ENCODE measurements at places on chromosomes 3 and 15.

DNA sequence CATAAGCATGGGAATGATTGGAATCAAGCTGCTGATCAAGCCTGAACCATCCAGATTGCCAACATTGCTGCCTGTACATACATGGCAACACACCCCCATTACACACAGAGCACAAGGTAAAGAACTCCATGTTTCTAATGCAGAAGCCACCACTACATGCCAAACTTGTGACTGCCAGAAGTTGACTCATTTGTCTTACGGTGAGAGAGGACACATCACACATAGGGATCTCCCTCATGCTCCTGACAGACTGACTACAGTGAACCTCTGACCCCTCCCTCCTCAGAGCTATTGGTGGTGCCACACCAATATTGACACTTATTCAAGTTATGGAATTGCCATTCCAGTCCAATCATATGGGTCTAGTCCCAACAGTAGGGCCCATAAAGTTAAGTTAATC lies 42.3 kb downstream of the EFHB start:
- no peak for DNase-seq

GRCh38 chr3:5134019-5134391 lies 11.9 kb downstream of the ARL8B start:
- no peak for DNase-seq

DNA sequence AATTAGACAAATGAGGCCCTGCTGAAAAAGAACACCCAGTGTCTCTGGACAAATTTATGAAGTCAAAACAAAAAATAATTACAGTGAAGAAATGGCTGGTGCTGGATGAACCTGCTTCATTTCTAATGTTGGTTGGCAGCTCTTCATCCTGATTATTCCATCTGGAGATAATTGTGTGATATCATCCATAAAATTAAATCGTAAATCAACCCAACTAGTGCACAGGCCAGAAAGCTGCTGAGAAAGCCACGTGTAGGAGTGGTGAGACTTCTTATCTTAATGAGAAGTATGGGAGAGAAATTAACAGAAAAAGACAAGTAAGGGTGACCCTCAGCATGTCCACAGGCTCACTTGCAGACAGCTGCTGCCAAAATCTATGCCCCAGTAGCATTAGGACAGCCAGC lies 465.2 kb upstream of the TGFBR2 start:
- DNase-seq: no peak

DNA sequence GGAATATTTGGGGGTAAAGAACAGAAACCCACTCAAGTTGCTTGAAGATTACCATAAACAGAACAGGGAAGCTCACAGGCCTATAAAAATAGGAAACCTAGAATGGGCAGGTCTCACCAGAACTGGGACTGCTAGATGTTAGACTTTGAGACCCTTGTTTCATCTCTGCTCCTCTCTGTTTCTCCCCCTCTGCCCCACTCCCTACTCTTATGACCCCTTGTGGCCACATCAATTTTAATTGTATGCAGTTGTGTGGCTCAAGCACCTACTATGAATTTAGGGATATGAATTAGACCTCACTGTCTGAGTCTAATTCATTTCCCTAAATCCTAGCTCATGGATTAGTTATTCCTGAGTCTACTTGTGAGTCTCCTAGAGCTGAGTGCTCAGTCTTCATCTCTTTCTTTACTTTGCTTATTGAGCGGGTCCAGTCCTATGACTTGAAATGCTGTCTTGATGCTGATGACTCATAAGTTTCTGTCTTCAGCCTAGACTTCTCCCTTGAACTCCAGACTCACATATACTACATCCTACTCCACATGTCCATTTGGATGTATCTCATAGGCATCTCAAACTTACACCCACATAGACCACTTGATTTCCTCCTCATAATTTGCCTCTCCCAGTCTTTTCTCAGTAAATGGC lies 78.7 kb downstream of the ITPR1 start:
- no peak for DNase-seq

DNA sequence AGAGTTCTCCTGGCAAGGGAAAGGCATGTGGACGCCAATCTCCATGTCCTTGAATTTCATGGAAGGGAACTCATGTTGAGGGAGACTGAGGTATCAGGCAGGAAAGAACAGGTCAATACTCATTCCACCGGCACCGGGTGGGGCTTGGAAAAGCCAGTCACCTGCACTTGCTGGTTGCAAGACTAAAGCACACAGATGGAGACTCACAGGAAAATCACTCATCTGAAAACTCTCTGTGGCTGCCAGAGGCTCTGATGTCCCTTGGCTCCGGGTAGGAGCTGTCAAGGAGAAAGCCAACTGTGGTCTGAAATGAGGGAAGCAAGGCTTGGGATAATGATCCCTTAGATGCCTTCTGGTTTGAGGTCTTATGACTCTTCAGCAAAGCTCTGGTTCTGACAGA lies 8.7 kb upstream of the CGNL1 start:
- DNase-seq: no peak

DNA sequence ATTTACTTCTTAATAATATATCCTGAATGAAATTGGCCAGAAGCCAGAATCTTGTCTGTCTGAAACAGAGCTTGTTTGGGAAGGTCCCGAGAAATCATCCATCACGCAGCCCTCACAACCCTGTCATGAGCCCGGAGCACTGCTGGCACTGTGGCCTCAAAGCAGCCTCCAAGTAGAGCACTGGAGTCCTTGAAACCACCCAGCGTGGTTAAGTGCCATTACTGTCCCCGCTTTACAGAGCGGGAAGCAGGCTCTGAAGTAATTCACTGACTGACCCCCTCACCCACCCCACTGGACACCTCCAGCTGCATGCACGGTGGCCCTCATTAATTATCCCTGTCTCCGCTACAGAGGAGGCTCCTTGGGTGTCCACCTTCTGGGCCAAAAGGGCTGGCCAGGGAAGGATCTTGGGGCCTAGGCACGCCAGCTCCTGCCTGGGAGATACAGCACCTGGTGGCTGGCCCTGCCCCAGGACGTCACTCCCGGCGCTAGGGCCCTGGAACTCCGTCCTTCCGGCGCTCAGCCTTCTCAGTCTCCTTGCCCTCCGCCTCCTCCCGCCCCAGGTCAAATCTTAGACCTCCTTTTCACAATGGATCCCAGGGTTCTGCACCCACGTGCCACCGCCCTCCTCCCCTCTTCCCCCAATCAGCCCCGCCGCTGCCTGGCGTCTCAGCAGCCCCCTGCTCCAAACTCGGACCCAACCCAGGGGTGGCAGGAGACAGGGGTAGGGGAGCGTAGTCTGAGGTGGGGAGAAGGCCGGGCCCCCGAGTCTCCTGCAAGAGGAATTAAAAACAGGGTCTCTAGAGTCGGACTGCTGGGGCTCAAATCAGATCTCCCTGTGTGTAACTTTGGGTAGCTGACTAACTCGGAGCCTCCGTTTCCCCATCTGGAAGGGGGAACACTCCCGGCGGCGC lies 1.1 kb downstream of the TKT start:
- DNase-seq: no peak

DNA sequence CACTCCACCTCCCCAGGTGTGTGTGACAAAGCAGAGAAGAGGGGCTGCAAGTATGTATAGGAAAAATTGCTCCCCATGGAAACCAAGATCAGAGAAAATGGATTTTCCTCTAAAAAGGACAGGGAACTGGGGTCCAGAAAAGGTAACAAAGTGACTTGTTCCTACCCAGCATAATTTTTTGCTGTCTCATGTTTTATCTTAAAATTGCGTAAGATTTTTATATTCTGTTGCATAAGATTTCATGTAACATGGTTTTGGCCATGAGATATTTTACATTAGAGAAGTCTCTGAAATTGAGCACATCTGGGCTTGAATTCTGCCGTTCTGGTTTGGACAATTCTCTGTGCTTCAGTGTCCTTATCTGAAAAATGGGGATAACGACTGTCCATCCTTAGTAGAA lies 335.7 kb upstream of the RORA start:
- DNase-seq: no peak

- DNase-seq: no peak
Measured at GRCh38 chr15:44034933-44035624, 160.0 kb downstream of the FRMD5 start.

- no peak for DNase-seq
Measured at GRCh38 chr3:20396335-20396734, 210.3 kb upstream of the SGO1 start.

GRCh38 chr3:141151439-141151838 lies 80.2 kb upstream of the PXYLP1 start:
- no peak for DNase-seq

DNA sequence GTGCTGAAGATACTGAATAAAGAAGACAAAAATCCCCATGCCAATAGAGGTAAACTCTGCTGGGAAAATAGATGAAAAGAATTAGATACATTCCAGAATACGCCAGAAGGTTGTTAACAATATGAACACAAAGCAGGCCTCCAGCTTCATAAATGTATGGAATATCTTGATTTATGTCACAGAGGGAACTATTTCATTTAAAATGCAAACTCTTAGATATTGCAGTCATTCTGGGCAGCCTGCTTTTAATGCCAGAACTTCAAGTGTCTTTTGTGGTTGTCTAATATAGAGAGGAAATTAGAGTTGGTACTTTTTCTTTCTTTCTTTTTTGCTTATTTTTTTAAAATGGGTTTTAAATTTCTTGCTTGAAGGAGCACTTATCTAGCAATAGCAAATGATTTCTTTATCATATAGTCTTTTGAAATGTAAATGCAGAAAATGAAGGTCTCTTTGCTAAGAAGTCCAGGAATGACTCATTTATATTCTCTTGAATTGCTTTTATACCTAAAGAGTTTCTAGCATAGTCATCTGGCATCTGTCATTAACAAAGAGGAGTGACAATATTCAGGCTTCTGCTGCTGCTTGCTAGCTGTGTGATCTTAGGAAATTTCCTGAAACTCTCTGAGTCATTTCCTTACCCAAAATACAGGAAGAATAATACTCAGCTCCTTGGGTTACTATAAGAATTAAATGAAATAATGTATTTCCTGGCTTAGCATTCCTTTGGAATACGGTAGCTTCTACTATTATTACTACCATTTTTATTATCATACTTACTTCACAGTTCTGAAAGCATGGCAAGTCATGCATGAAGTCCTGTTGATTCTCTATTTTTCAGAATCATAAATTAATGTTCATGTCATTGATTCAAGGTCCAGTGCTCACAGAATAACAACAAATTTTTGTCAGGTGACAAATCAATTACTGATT lies 527.6 kb downstream of the DIPK2A start:
- no peak for DNase-seq
